Stimulated activated CD8-positive, alpha-beta memory T cell treated with anti-CD3 and anti-CD28 coated beads, Interleukin-4, amount 100 ng/mL, for 1 hour (primary cell): ENCODE measurements at places on chromosomes 6 and 20.

DNA sequence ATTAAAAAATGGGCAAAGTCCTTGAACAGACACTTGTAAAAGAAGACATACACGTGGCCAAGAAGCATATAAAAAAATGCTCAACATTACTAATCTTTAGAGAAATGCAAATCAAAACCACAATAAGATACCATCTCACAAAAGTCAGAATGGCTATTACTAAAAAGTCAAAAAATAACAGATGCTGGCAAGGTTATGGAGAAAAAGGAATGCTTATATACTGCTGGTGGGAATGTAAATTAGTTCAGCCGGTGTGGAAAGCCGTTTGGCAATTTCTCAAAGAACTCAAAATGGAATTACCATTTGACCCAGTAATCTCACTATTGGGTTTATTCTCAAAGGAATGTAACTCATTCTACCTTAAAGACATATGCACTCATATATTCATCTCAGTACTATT lies 166.6 kb downstream of the KHDC1L start:
- no peak for DNase-seq

GRCh38 chr20:53625311-53626129 lies 31.9 kb upstream of the ZNF217 start:
- no peak for DNase-seq

DNA sequence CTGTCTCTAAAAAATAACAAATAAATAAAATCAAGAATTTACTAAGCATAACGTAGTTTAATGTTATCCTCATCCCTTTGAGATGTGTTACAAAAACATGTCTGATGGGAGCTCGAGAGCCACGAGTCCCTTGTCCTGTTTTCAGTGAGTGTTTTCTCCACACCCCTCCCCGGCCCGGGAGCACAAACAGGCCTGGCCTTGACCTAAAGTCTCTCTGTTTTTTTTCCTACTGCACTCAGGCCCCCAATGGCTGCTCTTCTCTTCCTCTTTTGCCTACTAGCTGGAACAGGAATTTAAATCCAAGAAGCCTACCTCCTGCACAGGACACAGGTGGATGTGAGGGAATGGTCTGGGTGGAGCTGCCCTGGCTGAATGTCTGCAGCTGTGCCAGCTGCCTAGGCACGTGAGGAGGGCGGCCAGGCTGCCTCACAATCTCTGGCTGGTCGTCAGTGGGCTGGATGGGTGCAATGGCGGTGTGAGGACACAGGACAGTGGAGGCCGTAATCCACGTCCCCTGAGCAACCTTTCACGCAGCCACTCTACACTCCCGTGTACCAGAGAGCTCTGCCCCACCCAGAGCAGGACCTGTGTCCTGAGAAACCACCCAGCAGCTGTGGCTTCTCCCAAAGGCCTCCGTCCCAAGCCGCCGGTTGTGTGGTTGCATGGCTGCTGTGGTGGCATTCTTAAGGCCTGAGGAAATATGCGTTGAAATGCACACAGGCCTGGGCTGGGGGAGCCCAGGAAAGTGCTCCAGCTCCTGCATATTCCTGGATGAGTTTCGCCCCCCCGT lies 117.5 kb downstream of the FAM120B start:
- DNase-seq, result no peak

DNA sequence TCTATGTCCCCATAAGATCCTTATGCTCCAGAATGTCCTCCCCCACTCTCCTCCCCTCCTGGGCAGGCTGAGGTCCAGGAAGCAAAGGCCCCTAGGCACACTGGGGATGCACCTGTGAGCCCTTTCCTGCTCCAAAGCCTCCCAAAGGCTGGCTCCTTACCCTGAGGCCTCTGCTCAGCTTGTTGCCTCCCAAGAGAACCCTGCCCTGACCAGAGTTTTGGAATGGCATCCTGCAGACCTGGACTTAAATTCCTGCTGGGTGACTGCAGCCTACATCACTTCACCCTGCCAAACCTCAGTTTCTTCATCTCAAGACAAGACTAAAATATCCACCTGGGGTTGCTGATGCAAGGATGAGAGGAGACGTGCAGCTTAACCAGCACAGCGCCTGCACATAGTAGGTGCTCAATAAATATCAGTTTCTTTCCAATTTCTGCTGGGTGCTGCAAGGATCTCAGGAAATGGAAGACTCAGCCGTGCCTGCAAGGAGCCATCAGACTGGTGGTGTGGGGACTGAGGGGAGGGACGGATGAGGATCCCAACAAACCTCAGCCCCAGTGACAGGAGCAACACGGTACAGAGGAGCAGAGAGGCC lies 2.1 kb upstream of the LBP start:
- no peak for DNase-seq

DNA sequence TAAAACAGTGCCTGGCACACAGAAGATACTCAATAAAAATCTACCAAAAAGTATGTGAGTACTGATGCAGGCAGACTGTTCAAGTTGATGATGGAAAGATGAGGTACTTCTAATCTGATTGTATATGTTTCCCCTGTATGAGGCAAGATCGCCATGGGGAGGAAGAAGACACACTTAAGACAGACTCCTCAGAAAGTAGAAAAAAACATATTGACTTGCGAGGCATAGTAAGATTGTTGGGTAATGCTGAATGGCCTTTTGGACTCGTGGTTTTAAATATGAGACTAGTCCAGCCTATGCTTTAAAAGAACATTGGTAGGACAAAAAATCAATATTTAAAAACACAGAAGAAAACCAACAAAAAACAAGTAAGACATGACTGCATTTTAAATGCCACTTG lies 72.6 kb downstream of the SHPRH start:
- no peak for DNase-seq

DNA sequence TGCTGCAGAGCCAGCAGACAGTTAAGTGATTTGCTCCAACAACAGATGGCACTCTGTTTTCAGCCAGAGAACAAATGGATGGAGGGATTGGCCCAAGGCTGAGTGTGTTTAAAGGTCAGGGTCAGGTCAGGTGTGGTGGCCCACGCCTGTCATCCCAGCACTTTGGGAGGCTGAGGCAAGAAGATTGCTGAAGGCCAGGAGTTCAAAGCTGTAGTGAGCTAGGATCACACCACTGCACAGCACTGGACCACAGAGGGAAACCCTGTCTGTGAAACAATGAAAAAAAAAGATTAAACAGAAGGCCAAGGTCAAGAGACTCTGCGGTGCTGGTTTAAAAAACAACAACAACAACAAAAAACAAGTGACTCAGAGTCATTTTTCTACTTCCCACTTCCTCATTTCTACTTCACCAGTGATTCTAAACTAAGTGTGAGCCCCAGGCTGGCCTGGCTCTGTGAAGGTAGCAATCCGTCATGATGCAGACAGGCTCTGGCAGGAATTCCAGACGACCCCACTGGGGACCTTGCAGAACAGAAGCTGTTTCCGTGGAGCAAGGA lies 42.5 kb upstream of the ARMC2 start:
- no peak for DNase-seq

- no peak for DNase-seq
Measured at GRCh38 chr6:16766836-16767745, 5.8 kb upstream of the ATXN1 start.

- peak; percentile 58 for DNase-seq
Measured at GRCh38 chr6:157273756-157274470, 49.4 kb downstream of the TMEM242 start.

- no peak for DNase-seq
Measured at GRCh38 chr6:135296715-135297114, 115.6 kb downstream of the MYB start.

DNA sequence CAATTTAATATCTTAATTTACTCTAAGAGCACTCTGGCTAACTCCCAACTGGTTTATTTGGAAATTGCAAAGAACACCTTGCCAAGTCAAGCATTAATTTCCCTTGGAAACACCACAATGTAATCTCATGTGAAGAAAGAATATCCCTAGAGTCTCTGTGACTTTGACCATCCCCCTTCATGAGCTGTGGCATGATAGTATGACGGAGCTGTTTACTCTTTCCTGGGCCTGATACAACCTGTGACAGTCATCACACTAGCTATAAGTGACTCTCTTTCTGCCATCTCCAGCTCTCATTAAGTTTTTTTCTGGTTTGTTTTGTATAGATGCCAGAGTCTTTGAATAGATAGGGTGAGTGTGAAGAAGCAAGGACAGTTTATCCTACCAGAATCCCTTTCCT lies 470.3 kb upstream of the JARID2 start:
- DNase-seq, result no peak

DNA sequence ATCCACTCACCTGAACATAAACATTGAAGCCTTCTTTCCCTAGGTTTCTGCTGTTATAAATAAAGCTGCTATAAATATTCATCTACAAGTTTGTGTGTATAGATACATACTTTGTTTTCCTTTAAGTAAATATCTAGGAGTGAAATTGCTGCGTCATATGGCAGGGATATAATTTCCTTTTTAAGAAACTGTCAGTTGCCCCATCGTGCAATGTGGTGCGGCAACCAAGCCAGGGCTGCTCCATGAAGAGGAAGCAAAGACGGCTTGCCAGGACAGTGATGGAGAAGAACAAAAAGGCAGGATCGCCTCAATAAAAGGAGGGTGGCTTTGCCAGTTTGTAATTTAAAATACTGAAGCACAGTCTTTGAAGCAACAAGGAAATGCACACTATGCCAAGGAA lies 36.6 kb downstream of the CITED2 start:
- no peak for DNase-seq
